ENCODE measurements at places on chromosomes 11 and 22.

- DNase-seq: no peak
Measured at GRCh38 chr11:128273736-128274135, 313.6 kb downstream of the ETS1 start.

DNA sequence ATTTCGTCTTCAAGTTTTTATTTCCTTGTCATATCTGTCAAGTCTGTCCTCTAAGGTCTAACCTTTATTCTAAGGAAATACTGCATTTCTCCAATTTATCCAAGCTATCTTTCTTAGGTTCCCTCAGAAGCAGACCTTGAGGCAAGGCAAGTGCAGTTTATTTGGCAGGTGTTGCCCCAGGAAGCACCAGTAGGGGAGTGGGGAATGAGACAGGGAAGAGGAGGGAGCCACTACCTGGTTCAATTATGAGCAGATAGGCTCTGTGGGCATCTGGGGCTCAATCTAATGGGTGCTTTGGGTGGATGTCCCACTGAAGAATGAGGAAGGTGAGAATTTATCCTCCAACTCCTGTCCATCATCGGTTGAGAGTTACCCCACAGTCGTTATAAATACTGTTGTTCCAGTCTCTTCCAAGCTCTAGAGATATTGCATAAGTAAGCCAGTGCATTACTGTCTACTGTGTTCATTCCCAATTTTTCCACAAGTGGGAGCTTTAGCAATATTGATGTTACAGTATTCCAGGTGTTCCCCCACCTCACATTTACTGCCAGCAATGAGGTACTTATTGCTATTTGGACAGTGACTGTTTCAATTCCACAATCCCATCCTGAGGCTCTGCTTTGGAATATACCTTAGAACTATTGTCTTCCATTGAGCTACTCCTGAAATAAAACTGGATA lies 154.9 kb upstream of the CEP126 start:
- no peak for DNase-seq

- DNase-seq: peak; percentile 41
Measured at GRCh38 chr11:17230867-17231851, 23.4 kb upstream of the PIK3C2A start.

- DNase-seq: no peak
Measured at GRCh38 chr22:26287382-26288225, 118.3 kb downstream of the SEZ6L start.

DNA sequence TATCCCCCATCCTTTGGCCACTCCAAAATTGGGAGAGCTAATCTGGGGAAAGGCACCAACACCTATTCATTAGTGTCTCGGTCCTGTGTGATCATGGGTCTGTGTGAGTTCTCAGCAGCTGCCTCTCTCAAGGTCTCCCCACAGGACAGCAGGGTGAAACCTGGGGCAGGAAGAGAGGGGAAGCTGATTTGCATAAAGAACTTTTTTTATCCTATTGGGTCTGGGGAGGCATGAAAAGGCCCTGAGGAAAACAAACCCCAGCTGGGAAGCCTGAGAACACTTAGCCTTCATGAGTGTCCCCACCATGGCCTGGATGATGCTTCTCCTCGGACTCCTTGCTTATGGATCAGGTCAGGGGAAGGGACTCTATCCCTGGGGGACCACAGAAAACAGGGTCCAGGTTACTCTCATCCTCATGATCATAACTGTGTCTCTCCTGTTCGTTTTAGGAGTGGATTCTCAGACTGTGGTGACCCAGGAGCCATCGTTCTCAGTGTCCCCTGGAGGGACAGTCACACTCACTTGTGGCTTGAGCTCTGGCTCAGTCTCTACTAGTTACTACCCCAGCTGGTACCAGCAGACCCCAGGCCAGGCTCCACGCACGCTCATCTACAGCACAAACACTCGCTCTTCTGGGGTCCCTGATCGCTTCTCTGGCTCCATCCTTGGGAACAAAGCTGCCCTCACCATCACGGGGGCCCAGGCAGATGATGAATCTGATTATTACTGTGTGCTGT lies 116.0 kb upstream of the TOP3B start:
- no peak for DNase-seq

DNA sequence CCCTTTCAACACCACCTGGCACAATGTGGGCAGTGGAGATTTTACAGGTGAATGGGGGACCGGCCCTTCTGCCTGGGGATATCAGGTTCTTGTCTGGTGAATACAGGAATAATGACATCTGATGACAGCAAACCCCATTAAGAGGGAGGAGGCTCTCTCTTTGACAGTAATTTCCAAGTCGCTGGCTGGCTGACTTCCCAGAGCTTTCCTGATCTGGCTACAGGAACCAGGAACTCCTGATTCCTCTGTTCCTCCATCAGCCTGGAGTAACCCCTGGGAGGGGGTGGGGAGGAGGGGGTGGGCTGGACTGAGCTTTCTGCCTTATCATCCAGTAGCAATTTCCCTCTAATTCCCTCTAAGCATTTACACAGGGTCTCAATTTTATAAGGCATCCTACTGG lies 3.7 kb upstream of the MIEF1 start:
- no peak for DNase-seq

DNA sequence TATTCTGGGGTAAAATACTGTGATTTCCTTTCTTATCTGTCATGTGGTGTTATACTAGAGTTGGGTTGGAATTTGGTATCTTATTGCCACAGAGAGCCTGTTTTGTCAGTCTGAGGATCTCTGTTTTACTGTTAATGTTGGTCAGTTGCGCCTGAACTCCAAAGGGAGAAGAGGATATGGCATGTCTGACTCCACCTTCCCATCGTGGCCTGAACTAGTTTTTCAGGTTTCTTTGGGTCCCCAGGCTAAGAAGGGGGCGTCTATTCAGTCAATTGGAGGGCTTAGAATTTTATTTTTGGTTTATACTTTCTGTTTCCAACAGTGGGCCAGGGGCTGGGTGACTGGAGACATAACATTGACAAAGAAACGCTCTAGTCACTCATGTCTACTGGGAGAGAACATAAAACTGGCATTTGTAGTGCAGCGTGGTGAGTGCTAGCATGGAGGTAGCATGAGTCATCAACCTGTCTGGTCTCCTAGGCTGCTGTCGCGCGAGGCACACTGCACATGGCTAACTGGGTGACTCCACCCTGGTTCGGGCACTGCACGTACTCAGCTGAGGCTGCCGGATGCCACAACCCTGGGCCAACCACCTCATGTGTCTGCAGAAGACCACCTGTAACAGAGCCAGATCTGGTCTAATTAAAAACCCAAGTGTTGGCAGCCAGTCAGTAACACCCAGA lies 120.1 kb upstream of the OR9Q1 start:
- peak; percentile 49 for DNase-seq

- DNase-seq: no peak
Measured at GRCh38 chr22:45008751-45009605, 827 bp downstream of the PHF21B start.

DNA sequence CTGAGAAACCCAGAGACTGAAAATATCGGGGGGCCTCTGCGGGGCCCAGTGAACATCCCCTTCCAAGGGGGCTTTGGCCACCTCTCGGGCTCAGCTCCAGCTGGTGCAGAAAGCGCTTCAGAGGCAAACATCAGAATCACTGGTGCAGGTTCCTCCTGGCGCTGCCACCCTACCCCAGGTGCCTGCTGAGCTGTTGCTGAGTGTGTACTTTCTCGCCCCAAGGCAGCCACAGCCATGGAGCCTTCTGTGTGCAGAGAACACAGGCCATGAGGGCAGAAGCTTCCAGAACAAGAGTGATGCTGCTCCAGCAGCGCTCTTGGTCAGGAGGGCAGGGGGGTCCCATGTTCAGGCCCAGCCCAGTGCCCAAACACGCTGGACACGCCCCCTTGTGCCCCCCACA lies 6.3 kb downstream of the DRD4 start:
- DNase-seq: no peak

- peak; percentile 70 for DNase-seq
Measured at GRCh38 chr22:41619979-41620588, 759 bp downstream of the DESI1 start.

GRCh38 chr11:133919330-133920108 lies 37.2 kb downstream of the IGSF9B start:
- no peak for DNase-seq

DNA sequence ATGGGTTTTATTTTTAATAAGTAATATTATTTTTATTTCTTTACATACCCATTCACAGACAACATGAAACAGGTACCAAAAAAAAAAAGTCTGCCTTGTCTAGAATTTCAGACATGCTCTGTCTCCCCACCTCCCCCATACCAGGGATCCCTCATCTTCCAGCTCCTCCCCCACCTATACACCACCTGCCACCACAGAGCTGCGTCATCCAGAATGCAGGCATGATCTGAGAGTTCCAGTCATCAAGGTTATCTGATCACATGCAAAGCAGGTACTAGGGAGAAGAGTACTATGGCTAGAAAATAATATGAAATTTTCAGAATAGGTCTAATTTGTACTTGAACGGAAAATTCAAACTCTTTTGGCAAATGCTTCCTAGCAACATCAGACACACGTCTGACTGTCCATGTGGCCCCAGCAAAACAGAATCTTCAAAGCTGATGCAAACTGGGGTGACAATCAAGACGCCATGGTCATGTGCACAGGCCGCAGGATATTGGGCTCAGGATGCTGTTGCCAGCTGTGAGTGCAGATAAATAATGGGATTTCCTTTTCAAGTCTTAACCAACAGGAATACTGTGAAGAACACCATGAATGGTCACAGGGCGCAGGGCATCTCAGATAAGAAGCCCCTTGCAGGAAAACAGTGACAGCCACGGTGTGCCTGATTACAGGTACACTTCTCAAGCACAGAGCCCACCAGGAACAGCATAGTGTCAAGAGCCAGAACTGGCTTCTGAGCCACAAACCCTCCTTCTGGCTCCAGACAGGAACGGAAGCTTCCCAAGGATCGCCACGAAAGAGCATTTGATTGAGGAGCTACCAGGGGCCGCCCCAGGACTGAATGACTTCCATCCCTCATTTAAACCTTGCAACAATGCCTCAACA lies 169.5 kb downstream of the EFCAB6 start:
- DNase-seq: no peak

DNA sequence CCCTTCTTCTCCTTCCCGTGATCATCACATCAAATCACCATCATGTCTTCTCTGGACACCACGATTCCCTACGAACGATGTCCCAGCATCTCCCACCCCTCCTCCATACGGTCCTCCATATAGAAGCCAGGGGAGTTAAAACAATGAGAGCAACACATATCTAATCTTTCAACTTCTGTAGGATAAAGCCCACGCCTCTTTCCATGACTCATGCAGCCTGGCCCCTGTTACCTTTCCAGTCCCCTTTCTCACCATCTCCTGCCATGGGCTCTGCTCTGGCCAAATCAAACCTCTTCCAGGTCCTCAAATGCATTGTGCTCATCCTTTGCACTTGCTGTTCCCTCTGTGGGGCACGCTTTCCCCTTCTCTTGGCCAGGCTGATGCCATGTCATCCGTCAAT lies 23.6 kb downstream of the RPS6KA4 start:
- DNase-seq: no peak

DNA sequence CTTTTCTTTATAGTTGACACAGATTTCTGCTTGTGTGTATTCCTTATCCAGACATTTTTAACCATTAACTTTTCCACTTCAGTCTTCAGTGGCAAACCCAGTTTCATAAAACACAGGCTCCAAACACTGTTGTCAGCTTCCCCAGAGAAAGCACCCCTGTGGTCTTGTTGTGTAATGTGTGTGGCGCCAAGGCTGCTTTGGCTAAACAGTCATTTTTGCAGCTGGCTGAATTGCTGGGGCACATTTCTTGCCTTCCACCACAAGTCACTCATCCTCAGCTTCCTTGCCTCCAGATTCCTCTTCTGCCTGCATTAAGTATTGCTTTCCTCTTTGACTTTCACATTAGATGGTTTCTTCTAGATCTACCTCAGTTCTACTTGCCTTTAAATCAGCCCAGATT lies 40.5 kb downstream of the ARHGAP1 start:
- no peak for DNase-seq

GRCh38 chr22:36385491-36386350 lies 2.0 kb downstream of the MYH9 start:
- peak; percentile 82 for DNase-seq

GRCh38 chr22:36301384-36301828 lies 48.5 kb downstream of the APOL1 start:
- DNase-seq: peak; percentile 90

GRCh38 chr11:17542249-17542648 lies 2.0 kb downstream of the USH1C start:
- no peak for DNase-seq

- DNase-seq: no peak
Measured at GRCh38 chr11:103582351-103582909, 454.0 kb upstream of the DDI1 start.

- peak; percentile 34 for DNase-seq
Measured at GRCh38 chr22:44335903-44336803, 23.4 kb upstream of the SHISAL1 start.

GRCh38 chr11:118247041-118247440 lies 5.1 kb downstream of the MPZL3 start:
- no peak for DNase-seq

DNA sequence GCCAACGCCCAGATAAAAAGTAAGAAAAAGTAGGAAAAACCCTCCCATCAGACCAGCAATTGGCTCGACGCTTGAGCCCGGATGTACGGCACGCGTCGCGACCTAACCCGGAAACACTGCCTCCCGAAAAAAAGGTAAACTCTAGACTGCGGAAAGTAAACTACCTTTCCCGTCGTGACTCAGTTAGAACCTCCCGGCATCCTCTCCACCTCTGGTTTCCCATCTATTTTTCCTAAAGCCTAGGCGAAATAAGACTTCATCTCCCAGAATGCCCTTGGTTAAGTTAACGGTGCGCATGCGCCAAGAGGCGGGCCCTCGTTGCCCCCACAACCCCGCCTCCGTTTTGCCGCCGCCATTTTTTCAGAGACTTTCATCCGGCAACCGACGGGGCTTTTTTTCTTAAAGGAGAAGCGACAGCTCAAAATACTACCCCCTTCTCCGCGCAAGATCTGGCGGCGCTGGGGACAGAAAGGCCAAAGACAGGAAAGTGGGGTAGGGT lies 678 bp upstream of the ZFP91 start:
- DNase-seq: peak; percentile 92

- DNase-seq: peak; percentile 60
Measured at GRCh38 chr11:123052901-123053721, 8.8 kb downstream of the HSPA8 start.

DNA sequence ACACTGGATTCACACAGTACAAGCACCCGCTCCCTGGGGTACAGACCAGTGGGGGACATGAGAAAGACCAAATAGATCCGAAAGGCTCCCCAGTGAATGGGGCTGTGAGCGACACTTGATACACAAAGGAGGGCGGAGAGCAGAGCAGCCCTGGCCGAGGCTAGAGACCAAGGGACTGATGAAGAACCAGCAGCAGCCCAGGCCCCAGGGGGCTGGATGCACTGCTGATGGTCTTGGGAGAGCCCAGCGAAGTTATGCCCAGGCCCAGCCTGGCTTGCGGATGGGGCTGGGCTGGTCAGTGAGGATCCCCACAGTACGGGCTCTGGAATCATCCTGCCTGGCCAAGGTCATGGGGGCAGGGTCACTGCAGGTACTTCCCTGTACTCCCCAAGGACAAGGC lies 23.2 kb downstream of the ARHGAP1 start:
- DNase-seq: no peak

GRCh38 chr11:72723508-72723907 lies 28.7 kb downstream of the ARAP1 start:
- no peak for DNase-seq

Data from stimulated activated CD8-positive, alpha-beta memory T cell treated with anti-CD3 and anti-CD28 coated beads, Interleukin-4, amount 100 ng/mL, for 48 hours (primary cell).